Activated T-helper 2 cell treated with anti-CD3 and anti-CD28 coated beads, Interferon-gamma antibody, Interleukin-2, Interleukin-4, amounts not matched to agents 10 μg/mL and 5 μg/mL and 100 μg/mL, durations not matched to agents 14 hours and 24 hours and 36 hours (primary cell): ENCODE measurements at places on chromosomes 6 and 20. TPM values are rescaled to one million over a fixed set of nuclear protein-coding genes. Genes with fewer than 3 reads are reported as not detected.

Gene SLC35F1
- 0.09 TPM in 1 of 2 replicates, not detected in the other for total RNA-seq

Gene KIF6
- 0.21 and 0.25 TPM in 2 replicates for total RNA-seq

Gene MACROD2
- total RNA-seq, result not detected in 2 replicates

Gene PARD6B
- total RNA-seq, result 4.7 and 5.7 TPM in 2 replicates

Gene SULF2
- total RNA-seq, result 0.48 and 1.7 TPM in 2 replicates

Gene C20orf141
- total RNA-seq, result not detected in 2 replicates

Gene SLC35A1
- total RNA-seq, result 10.5 and 11.1 TPM in 2 replicates

Gene GRM1
- total RNA-seq, result not detected in 2 replicates

Gene DSTN
- 61.2 and 64.3 TPM in 2 replicates for total RNA-seq
